ENCODE measurements at places on chromosomes 5 and 9. TPM values are rescaled to one million over a fixed set of nuclear protein-coding genes. Genes with fewer than 3 reads are reported as not detected.

PCDHGA11 gene
- 4.9 TPM for total RNA-seq

LVRN gene
- 1.1 TPM for total RNA-seq

SPATA31E1 gene
- total RNA-seq, result not detected

DOCK8 gene
- total RNA-seq, result 35.2 TPM

ORM2 gene
- total RNA-seq, result 2.4 TPM

ZDHHC11B gene
- total RNA-seq, result 1.9 TPM

ZNF883 gene
- total RNA-seq, result not detected

PCDHGA6 gene
- 2.9 TPM for total RNA-seq

CSF1R gene
- total RNA-seq, result 92.4 TPM

SH3PXD2B gene
- total RNA-seq, result 98.1 TPM

ABCA2 gene
- total RNA-seq, result 47.6 TPM

EXOSC3 gene
- 43.8 TPM for total RNA-seq

ADAMTS19 gene
- total RNA-seq, result 1.2 TPM

WHRN gene
- total RNA-seq, result 80.5 TPM

MORN5 gene
- total RNA-seq, result not detected

IFNB1 gene
- total RNA-seq, result not detected

ANXA2R gene
- 3.7 TPM for total RNA-seq

DNA sequence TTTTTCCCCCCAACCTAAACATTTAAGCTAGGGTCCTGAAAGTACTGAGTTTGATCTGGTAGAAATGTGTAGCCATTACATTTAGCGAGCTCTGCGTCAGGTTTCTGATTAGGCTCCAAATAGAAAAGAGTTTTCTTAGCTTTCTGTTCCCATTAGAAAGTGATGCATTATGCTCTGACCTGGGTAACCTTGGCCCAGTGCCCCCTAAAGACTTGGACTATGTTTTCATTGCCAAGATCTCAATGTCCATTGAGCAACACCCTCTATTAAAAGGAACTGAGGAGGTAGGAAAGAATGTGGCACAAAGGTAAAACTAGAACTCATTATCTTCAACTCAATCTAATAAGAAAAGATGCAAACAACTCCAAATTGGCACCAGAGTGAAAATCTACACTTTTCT lies 358.9 kb upstream of the PCSK5 start:
- peak; percentile 20 for DNase-seq

- DNase-seq, result no peak
These were observed 7.9 kb upstream of the ANKDD1B start for GRCh38 chr5:75603371-75603770.

- no peak for DNase-seq
These were observed 465.9 kb downstream of the TUSC1 start for GRCh38 chr9:25212361-25212760.

- DNase-seq, result no peak
These were observed 32.4 kb upstream of the PIP5K1B start for GRCh38 chr9:68672625-68673024.

- no peak for DNase-seq
These were observed 495.7 kb upstream of the CYLC2 start for GRCh38 chr9:102499468-102499867.

DNA sequence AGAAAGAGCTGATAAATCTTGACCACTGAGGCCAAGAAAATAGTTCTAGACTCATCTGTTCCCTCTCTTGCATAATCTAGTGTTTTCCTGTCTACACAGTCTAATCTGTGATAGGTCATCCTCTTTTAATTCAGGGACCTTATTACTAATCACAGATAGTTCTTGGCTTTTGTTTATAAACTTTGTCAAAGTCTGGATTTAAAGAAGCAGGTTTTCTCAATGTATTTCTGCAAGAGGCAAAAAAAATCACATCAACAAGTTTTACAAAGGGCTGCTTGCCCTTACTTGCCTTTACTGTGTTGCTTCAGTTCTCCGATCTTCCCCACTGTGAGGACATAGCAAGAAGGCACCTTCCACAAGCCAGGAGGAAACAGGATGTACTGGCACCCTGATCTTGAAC lies 43.9 kb upstream of the MTAP start:
- no peak for DNase-seq

DNA sequence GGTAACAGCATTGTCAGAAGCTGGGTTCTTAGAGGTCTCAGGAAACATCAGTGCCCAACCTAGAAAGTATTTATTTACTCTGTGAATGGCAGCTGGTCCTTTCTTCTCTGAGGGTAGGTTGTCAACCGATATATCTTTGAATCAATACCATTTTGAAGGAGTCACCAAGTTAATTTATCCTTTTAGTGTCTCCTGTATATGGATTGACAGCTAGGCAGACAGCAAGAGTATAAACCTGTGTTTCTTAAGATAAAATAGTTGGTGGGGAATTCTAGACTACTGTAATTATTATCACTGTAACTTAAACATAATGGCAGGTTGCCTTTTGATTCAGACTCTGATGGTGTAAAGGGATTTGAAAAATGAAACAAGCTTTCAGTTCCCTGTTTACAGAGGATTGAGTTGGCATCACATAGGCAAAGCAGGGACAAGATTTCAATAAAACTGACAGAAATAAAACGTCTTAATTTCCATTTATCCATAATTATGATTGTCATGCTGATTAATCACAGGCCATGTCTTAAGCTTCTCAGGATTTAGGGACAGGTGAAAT lies 190.8 kb upstream of the HAPLN1 start:
- no peak for DNase-seq

DNA sequence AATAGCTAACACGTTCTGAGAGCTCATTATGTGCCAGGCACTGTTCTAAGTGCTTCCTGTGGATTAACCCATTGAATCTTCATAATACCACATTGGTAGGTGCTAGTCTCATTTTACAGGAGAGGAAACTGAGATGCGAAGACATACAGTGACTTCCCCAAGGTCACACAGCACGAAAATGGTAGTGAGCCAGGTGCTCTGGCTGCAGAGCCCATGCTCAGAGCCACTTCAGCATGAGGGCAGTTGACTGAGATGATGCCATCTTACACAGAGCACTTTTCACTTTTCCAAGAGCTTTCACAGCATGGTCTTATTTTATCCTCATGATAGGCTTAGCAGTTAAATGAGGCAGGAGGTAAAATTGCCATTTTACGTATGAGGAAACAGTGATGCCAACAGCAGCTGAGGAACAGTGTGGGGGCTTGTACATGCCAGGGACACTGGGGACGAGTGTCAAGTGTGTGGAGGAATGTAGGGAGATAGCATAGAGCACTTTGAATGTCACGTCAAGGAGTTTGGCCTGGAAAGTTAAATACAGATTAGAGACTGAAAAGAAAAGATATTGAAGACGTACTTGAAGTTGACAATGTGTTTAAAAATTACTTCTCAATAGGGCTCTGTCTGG lies 180.0 kb downstream of the KIF4B start:
- DNase-seq, result no peak

DNA sequence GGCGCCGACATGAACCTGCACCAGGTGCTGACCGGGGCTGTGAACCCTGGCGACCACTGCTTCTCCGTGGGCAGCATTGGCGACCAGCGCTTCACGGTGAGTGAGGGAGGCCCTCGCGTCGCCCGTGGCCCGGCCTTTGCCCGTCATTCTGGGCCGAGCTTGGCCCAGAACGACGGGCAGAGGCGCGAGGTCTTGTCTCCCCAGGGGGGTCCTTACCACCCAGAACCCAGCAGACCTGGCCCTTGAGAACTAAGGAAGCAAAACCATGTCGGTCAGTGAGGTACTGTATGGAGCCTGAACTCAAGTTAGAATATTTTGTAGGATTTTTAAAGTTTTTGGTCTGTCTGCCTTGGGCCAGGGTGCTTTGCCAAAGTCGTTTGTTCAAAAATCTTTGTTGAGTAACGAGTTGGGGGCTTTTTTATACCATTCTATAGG lies 691 bp downstream of the DMXL1 start:
- DNase-seq, result no peak

GRCh38 chr9:121684381-121685145 lies 33.1 kb downstream of the DAB2IP start:
- peak; percentile 60 for DNase-seq

GRCh38 chr5:21810737-21811316 lies 1042.3 kb downstream of the CDH12 start:
- no peak for DNase-seq

DNA sequence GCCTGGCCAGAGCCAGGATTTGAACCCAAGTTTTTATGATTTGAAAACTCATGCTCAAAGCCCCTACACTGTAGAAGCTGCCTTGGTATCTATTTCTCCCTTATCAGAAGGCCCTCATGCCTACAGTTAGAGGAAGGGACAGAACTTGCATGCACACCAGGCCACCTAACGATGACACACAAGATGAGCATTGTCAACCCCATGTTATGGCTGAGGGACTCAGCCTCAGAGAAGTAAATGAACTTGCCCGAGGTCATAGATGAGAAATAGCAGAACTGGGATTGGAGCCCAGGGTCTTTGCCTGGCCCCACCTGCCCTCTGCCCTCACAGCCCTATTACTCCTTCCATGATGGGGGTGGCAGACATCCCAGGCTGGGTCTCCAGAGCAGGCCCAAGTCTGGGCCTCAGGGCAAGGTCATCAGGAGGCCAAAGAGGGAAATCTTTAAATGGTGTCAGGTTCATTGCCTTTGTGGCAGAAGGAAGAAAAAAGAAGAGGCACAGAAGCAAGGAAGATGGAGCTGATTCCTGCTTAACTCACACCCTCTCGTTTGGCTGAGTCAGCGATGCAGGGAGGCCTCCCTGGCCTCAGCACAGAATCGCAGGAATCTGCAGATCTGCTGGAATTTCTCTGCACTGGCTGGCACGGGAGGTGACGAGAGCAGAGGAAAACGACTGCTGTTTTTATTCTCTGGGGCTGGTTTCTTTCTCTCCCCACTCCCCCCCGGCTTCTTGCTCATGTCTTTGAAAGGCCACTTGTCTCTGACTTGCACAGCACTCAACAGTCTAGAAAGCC lies 20.6 kb upstream of the CRB2 start:
- no peak for DNase-seq

DNA sequence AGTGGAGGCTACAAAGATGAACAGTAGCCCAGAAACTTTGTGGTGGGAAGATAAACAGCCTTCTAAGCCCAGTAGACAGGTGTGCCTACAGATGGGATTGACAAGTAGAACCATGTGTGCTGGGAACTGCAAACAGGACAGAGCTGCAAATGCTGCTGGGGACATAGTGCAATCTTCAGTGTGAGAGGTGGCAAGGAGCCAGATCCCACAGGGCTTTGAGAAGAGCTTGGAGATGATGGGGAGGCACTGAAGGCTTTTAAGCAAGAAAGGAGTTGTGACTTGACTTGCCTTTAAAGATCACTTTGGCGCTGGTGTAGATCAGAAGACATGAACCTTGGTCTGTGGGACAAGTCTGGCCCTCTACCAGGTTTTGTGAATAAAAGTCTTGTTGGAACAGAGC lies 675.2 kb downstream of the ACTL7B start:
- no peak for DNase-seq

DNA sequence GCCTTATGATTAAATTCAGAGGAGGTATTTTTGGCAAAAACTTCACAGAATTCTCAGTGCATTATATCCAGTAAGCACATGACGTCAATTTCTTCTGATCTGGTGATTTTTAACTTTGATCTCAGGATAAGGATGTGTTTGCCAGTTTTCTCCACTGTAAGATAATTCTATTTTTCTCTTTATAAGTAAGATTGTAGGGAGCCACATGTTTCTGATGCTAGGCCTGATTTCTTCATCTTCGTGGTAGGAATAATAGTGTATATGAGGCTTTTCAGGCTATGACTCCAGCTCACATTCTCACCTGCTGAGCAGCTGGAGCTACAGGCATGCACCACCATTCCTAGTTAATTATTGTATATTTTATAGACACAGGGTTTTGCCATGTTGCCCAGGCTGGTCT lies 32.1 kb upstream of the LMNB1 start:
- DNase-seq, result no peak

GRCh38 chr5:153372425-153373129 lies 117.9 kb upstream of the GRIA1 start:
- no peak for DNase-seq

- DNase-seq, result no peak
These were observed 556.4 kb downstream of the TUSC1 start for GRCh38 chr9:25121811-25122210.

DNA sequence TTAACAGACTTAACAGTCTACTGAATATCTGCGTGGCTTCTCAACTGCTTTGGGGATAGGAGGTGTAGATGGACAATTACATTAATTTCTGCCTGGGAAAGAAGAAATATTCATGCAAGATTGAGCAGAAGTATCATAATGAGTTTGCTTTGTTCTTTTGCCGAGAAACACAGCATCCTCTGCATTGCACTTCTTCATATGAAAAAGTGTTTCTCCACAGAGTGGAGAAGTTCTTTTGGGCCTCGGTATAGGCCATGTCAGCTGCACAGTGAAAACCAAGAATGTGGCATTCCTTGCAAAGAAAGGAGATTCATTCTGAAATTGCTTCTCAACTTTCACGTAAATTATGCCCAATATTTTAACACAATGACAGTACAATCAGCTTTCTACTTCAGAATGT lies 17.6 kb upstream of the SNX2 start:
- no peak for DNase-seq

GRCh38 chr9:88216126-88216995 lies 78.1 kb upstream of the SPATA31C2 start:
- DNase-seq, result no peak

GRCh38 chr5:115028557-115028956 lies 141.2 kb downstream of the TRIM36 start:
- no peak for DNase-seq

DNA sequence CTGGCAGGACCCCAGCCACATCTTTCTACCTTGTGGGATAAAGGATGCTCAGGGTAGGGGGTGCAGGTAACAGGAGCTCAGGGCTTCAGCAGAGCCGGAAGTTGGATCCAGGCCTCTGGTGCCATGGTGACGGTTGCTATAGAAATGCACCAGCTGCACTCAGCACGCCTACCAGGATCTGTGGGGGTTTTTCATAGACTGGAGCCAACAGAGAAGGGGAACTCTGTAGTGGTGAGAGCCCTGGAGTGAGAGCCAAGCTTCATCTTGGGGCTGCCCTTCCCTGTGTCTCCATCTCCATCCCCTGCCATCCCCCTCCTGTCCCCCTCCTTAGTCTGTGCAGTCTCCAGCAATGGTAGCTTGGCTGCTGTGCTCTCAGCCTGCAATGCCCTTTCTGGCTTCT lies 27.5 kb upstream of the BOD1 start:
- DNase-seq, result no peak

All from adrenal gland (tissue), 19 donors.